ENCODE measurements at places on chromosomes 11 and 22.

- DNase-seq: no peak
These were observed 8.8 kb downstream of the OSBPL5 start for GRCh38 chr11:3156282-3156660.

- no peak for DNase-seq
These were observed 812.2 kb downstream of the LRRC4C start for GRCh38 chr11:40647295-40647694.

GRCh38 chr22:25970374-25970911, 198.8 kb upstream of the SEZ6L start:
- peak; percentile 37 for DNase-seq

DNA sequence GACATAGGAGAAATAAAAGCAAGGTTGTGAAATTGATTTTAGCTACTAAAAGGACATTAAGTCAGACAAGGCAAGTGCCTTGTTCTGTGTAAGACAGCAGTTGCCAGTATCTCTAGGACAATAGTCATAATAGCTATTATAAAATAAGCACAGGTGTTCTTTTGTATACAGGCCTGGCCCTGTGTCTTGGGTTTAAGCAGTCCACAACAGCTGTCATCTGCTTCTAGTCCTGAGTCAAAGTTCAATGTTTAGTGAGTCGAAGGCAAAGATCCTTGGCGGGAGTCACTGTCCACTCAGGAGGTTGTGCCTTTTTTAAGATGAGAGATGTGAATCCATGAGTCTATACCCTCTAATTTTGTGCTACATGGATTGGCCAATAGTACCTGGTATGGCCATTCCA, 79.5 kb downstream of the SC5D start:
- DNase-seq: no peak

- no peak for DNase-seq
These were observed 141.2 kb upstream of the SESN3 start for GRCh38 chr11:95372097-95372656.

DNA sequence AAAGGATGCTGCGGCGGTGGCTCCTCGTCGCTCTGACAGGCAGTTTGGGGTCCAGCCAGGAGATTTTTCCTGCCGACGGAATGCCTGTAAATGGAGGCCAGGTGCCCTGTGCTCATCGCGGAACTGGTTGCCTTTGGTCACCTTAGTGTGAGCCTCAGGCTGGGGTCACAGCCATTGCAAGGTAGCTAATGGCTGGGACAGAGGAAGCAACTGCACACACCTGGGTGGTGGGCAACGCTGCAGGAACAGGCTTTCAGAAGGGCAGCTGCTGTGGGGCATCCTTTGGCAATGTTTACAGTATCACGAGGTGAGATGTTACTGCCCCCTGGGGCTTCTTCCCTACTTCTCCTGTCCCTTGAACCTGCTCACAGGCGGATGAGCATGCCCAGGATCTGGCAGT, 205.5 kb downstream of the GRIK4 start:
- no peak for DNase-seq

DNA sequence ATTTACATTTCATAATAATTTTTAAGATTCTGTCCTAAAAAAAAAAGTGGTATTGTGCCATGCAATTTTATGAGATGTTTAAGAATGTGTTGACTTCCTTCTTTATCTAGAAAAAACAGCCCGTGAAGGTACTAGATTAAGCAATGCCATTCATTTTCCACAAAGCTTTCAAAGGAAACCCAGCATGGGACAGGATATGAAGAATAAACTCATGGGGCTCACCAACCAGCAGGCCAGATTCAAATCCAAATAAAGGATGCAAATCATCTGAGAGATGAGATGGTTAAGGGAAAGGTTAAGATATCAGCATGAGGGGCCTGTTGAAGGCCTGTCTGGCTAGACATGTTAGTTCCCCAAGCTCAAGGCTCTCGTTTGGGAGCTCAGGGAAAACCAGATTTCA, 199.1 kb downstream of the SWAP70 start:
- DNase-seq: no peak

DNA sequence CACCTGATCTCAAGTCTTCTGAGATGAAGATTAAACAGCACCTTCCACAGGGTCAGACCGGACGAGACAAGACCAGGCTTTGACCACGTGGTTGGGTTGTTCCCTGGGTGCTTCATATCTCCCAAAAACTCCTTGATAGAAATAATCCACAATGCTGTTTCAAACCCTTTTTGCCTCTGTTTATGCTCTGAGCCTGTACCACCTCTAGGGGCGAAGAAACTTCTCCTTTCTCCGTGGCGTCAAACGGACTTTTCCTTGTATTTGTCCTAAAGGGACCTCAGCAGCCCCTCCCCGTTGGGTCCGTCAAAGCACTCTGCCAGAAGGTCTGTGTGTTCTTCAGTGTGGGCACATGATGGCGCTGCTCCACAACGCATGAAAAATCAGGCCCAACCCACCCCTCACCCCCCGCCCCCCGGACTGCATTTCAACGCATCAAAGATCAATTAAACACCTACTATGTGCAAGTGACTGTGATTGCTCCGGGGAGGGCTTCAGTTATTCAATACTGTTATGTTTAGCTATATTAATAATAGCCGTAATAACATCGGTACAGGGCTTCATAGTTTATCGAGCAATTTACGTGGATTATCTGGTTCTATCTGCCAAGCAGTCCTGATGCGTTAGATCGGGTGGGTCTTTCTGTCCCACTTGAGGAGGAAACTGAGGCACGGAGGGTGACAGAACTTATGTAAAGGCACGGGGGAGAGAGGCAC, 17.3 kb upstream of the EIF3D start:
- peak; percentile 86 for DNase-seq

DNA sequence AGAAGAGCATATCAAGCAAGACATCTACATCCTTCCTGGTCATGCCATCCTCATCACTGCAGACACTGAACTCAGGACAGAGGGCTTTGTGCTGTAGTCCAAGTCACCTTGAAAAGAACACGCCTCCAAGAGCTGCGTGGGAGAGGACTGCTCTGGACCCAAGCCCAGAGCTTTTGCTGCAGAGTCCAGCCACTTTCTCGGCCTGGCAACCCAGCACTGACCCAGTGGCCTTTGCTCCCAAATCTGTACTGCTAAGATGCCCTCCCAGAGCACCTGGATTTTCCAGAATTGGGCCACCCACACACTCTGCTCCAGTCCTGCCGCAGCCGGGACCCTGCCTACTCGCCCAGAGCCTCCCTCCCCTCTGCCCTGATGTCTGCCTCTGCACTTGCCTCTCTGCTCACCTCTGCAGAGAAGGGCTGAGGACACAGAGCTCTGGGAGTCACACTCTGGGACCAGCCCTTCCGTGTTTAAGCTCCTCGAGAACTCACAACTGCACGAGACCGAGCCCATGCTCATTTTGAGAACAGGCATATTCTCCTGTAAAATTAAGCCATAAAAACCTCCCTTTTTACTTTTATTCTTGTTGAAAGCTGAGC, 83.8 kb upstream of the CSNK2A3 start:
- DNase-seq: no peak

DNA sequence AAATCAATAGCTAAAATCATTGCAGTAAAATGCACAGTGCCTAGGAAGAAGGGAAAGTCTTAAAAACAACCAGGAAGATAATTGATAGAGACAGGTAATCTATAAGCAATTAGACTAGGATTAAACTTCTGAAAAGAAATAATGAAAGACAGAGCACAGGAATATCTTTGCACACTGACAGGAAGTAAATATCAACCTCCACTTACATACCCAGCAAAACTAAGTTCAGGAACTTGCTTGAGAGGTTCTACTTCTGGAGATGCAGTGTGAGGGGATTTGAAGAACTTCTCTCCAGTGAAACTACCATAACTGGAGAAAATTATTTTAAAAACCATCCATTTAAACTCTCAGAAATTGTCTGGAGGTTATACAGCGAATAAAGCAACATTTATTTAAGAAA, 104.1 kb downstream of the EHF start:
- DNase-seq: no peak

- no peak for DNase-seq
These were observed 249.1 kb downstream of the FAT3 start for GRCh38 chr11:92473736-92474135.

All from iPS-NIHi11 (cell line).